ENCODE measurements at places on chromosomes 1 and 21.

GRCh38 chr1:115129071-115129640 lies 39.9 kb upstream of the TSPAN2 start:
- DNase-seq = no peak

GRCh38 chr1:108034396-108034795 lies 69.4 kb upstream of the VAV3 start:
- no peak for DNase-seq

- no peak for DNase-seq
These were observed 19.1 kb downstream of the ASTN1 start for GRCh38 chr1:177145106-177146070.

GRCh38 chr1:97356309-97356708 lies 564.5 kb downstream of the DPYD start:
- DNase-seq = no peak

- DNase-seq = no peak
These were observed 19.7 kb upstream of the LMX1A start for GRCh38 chr1:165376041-165376810.

DNA sequence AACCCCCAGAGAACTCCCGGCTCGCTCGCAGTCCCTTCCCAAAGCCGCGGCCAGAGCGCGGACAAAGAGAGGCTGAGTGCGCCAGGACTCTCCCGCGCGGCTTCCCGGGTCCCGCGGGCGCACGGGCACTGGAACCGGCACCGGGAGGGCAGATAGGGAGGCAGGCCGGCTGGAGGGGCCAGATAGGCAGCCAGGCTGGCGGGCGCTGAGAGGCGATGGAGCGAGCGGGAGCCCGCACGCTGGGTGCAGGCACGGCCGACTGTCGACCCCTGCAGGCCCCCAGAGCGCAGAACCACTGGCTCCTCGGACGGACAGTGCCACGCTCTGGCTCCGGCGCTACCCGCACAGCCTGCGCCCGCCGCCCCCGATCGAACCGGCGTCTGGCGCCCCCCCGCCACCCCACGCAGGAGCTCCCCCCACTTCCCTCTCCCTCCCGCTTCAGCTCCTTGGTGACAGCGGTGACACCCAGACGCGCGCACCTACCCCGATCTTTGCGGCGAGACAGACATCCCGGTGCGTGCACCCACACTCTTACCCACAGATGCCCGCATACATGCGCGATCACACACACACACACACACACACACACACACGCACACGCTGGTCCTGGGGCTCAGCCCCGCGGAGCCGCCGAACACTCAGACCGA lies 534 bp downstream of the SLC6A9 start:
- DNase-seq = no peak

GRCh38 chr1:244980605-244981004 lies 116.3 kb upstream of the HNRNPU start:
- DNase-seq = no peak

- DNase-seq = no peak
These were observed 12.4 kb upstream of the GBP3 start for GRCh38 chr1:89035080-89035479.

DNA sequence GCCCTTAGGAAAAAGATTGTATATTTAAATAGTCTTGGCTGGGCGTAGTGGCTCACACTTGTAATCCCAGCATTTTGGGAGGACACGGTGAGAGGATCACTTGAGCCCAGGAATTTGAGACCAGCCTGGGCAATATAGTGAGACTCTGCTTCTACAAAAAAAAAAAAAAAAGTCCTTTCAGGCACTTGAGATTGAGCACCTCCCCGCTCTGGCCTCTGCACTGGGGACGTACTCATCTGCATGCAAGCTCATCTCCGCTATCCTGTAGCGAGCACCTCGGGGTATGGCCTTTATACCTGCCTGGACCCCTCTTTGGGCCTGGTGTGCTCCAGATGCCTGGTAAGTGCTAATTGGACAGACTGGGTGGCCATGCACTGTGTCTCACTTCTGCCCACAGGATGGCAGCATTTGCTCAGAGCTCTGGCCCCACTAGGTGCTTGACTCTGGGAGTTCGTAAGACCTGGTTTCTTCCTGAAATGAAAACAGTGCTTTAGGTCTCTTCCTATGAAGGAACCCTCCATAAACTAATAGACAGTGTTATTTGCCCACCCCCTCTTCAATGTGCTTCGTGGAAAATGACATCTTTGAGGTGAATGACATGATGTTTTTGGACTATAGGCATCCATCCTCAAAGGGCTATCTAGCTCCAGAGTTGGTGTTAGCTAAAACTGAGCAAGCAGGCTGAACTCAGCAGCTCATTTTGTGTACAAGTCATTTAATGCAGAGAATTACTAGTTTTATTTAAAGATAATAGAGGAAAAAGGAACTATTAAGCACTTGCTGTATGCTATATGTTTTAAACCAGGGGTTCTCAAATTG lies 61.7 kb upstream of the ADAR start:
- DNase-seq = no peak

GRCh38 chr21:45959182-45959581 lies 22.4 kb upstream of the COL6A1 start:
- no peak for DNase-seq

DNA sequence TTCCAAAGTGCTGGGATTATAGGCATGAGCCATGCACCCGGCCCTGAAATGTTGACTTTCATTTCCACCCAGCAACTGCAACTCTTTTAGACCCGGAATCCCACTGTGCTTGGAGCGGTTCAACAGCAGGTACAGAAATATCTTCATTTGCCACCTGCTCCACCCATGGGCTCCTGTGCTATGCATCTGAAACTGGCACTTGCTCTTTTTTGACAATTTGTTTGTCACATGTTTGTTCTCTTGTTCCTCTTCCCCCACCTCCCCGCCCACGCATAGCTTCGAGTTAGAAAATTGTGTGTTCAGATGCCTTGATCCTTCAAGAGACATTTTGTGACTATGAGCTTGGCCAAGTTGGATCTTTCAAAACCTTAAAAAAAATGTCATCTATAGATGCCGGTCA lies 2.4 kb upstream of the IFNLR1 start:
- DNase-seq = no peak

GRCh38 chr1:202575918-202576653 lies 134.2 kb downstream of the SYT2 start:
- DNase-seq = no peak

- DNase-seq = no peak
These were observed 106.3 kb upstream of the LBR start for GRCh38 chr1:225534135-225534534.

DNA sequence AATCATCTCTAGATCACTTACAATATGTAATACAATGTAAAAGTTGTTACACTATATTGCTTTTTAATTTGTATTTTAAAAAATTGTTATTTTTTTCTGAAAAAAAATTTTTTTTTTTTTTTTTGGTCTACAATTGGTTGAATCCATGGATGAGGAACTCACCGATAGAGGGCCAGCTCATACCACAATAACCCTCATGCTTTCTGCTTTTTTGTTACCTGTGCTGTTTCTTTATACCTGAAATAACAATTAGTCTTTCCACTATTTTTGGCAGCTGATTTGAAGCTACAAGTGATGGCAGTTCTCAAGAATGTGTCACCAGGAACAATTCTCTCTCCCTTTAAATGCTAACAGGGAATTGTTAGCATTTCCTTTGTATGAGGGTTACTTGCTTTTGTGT lies 12.0 kb downstream of the SMG7 start:
- DNase-seq = no peak

GRCh38 chr1:115719285-115719684 lies 49.2 kb downstream of the CASQ2 start:
- no peak for DNase-seq

DNA sequence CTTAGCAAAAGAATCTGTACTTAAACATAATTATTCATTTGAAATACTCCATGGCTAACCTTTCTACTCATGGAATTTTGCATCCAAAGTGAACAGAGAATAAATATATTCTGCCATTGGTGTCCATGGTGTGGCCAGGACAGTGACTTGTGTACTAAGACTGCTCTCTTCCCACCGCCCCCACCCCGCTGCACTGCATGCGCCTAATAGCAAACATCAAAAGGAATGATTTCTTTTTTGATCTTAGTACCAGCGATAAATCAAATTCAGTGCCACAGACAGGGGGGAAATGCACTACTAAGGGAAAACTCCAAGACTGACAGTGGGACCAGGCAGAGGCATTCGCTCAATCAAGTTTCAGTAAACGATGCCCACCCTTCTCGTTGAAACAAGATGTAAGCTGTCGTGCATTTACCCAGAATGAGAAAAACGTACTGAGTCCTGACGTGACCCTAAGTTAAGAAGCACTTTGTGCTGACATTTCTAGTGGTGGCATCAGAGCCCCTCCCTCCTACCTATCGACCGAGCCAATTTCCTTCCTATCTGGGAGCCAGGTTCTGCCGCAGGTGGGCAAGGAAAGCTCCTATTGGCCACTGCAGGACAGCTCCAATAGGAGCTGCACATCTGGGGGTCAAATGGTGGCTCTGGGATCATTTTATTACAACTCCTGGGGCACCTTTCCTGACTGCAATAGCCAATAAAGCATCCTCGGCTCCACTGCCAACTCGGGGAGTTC lies 12.5 kb downstream of the ESRRG start:
- no peak for DNase-seq

DNA sequence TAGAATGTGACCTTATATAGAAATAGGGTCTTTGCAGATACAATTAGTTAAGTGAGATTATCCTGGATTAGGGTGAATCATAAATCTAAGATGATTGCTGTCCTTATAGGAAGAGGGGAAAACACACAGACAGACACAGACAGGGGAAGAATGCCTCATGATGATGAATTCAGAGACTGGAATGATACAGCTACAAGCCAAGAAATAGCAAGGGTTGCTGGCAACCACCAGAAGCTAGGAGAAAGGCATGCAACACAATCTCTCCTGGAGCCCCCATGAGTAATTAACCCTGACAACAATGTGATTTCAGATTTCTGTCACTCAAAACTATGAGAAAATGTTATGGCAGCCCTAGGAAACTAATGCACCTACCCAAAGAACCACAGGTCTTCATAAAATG lies 19.1 kb upstream of the PPIH start:
- no peak for DNase-seq

GRCh38 chr21:25901330-25901979 lies 166.7 kb downstream of the GABPA start:
- DNase-seq = no peak

DNA sequence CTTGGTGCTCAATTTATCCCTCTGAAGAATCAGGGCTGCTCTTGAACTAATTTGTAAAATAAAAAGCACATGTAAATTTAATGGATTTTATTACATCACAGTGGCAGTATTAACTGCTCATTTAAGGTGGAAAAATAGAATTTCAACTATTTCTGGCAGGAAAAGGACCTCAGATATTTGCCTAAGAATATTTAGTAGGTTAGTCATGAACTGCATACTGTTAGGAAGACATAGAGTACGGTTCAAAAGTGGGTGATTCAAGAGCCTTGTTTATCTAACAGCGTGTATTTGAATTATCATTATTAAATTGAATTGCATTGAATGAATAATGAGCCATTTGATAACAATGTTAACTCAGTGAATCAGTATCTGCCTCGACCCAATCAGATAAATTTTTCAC lies 248.8 kb upstream of the PBX1 start:
- no peak for DNase-seq

DNA sequence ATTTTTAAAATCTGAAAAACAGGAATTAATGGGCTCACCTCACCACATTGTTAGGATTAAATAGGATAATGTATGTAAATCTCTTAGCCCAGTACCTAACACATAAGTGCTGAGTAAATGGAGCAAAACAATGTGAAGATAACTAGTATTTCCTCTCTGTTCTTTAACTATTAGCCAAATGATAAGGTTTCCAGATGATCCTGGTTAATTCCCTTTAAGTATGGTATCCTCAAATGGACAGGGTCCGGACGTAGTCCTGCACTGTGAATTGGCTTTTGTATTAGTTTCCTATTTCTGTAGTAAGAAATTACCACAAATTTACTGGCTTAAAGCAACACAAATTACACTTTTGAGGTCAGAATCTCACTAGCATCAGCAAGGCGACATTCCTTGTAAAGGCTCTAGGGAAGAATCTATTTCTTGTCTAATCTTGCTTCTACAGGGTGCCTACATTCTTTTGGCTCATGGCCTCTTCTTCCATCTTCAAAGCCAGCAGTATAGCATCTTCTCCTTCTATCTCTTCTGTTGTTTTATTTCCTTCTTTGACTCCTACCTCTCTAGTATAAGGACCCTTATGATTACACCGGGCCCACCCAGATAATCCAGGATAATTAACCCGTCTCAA lies 17.1 kb downstream of the SCAF4 start:
- no peak for DNase-seq

DNA sequence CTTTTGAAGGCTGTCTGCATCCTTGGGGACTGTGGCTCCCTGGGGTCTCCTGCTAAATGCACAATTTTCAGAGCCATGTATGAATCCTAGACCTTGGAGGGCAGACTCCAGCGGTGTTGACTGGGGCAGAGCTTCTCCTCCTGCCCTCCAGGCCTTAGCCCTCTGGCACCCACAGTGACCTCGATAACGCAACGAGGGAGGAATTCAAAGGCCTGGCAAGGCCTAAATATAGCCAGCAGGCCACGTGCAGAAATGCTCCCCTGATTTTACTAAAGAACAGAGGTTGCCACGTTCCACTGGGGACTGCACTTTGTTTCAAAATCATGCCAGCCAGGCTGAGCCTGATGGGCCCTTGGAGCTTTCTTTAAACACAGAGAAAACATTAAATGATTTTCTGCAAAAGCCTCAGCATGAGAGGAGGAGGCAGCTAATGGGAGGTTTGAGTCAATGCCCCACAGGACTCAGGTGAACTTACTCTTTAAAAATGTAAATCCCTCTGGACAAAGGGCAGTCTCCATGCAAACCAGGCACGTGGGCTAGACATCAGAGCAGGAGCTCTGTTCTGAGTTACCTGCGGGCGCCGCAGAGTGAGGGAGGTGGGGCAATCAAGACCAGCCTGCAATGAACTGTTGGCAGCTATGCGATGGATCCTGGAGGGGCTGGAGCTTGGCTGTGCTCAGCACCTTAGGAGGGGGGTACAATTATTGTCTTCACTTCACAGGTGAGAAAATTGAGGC lies 28.0 kb downstream of the GRIK3 start:
- DNase-seq = no peak

DNA sequence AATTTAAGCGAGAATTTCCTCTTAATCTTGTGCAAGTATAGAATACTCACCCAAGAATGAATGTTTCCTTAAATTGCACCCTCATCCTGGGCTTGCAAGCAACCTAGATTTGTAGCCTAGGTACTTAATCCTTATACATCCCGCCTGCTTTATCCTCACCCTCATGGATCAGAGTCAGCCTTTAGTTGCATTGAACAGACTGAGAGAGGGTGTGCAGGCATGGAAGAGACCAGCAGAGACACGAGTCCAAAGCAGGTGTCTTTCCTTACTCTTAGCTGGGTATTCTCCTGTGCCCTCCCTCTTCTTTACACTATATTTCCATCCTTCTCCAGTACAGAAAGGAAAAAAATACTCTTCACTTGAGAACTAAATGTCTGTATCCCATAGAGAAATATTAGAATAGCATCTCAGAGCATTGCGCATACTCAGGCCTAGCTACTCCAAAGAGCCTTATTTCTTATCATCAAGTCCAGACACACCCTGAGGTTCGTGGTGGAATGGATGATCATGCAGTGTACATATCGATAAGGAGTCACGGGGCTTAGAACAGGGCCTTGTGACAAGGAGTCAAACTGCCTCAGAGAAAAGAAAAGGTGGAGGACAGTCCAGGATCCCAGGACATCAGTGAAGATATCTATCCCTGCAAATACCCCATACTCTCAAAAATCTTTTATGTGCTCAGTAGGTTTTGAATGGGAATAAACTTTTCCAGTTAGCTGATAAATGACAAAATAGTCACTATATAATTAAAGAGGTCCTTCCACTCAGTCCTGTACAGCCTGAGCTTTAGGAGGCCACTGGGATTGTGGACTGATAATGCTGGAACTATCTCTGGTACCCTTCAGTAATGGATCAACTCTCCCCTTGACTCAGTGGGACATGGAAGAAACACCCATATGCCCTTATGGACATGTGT lies 297.9 kb downstream of the GRIK1 start:
- DNase-seq = no peak
